ENCODE measurements at places on chromosomes 11 and 22. TPM values are rescaled to one million over a fixed set of nuclear protein-coding genes. Genes with fewer than 3 reads are reported as not detected.

MCM5 gene
- polyA plus RNA-seq = 94.4 TPM

HEPHL1 gene
- not detected for polyA plus RNA-seq

ART5 gene
- 0.30 TPM for polyA plus RNA-seq

MICAL2 gene
- polyA plus RNA-seq = 43.6 TPM

BTBD18 gene
- not detected for polyA plus RNA-seq

- DNase-seq = no peak
Observed at GRCh38 chr11:69466039-69466438, 15.4 kb upstream of the LINC01488 start.

GRCh38 chr11:62147545-62147944 is 23.7 kb downstream of the INCENP start:
- no peak for DNase-seq

GRCh38 chr11:115144914-115145313 is 359.3 kb downstream of the CADM1 start:
- DNase-seq = no peak

DNA sequence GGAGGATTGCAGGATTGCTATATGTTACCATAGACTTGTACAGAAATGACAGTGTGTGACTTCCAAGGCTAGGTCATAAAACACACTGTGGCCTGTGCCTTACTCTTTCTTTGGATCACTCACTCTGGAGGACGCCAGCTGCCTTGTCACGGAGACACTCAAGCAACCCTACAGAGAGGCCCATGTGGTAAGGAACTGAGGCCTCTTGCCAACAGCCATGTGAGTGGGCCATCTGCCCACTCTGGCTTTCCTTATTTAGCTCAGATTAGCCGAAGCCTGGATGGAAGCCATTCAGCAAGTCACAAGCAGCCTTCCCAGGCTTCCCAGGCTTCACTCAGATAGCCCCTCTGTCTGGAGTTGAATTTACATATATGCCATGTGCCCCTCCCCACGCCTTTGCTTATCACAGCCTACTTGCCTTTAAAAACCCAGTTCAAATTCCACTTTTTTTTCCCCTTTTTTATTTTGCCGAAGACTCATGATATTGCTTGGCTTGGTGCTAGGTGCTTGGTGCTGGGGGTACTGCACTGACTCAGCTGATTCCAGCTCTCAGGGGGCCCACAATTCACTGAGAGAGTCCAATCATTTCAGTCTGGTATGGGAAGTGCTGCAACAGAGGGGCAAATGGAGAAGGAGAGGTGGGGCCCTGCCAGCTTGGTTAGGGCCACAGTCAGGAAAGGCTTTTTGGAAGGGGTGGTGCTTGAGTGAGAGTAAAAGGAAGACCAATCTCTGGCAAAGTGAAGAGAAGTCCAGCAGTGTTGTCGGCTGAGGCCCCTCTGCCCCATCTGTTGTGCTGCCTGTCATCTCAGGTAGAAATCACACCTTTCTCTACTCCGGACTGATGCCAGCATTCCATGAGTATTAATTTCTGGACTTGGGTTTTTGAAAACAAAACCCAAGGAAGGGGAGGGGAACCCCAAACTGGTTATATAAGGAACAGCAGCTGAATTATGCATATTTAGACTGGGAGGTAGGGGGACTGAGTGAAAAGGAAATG is 14.5 kb upstream of the P4HA3 start:
- DNase-seq = no peak

DNA sequence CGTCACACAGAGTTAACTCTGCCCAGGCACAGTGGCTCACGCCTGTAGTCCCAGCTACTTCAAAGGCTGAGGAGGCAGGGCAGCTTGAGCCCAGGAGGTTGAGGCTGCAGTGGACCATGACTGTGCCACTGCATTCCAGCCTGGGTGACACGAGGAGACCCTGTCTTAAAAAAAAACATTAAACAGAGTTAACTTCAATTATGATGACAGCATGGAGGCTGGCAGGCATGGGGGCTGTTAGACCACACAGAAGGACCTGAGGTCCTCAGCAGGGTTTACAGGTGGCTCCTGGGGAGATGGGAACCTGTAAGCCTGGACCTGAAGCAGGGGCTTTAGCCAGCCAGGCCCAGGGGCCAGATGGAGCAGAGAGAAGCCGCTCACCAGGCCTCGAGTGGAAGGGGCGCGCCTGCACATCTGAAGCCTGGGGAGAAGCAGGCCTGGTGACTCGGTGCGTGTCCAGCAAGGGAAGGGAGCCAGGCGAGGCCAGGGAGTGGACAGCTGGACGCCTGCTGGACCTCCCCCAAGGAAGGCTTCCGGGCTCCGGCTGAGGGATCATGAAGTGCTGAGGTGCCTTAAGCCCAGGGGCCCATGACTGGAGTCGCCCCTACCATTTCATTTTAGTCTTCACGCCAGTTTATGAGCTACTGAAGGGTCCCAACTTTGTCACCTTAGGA is 25.3 kb downstream of the RPUSD4 start:
- DNase-seq = no peak

DNA sequence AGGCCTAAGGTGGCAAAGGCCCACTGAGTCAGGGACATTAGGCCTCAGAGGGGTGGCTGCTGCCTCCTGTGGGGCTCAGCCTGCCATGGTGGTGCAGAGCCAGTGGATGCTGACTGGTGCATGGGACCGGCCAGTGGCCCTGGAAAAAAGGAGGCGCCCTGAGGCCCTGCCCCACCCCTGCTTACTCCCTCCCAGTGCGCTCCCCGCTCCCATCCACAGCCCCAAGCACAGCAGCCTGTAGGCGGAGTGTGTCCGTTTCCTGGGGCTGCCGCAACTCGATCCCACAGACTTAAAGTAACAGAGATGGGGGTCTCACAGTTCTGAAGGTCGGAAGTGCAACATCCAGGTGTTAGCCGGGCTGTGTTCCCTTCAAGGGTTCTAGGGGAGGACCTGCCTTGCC is 38.4 kb upstream of the FADD start:
- DNase-seq = no peak

- DNase-seq = no peak
Observed at GRCh38 chr11:41134971-41135370, 324.5 kb downstream of the LRRC4C start.

- no peak for DNase-seq
Observed at GRCh38 chr11:1817511-1817910, 17.3 kb upstream of the SYT8 start.

- DNase-seq = no peak
Observed at GRCh38 chr11:113188371-113188834, 126.0 kb upstream of the TTC12 start.

- no peak for DNase-seq
Observed at GRCh38 chr11:26847459-26847858, 125.6 kb upstream of the SLC5A12 start.

- peak; percentile 39 for DNase-seq
Observed at GRCh38 chr22:22787786-22788459, 99.7 kb upstream of the IGLL5 start.

DNA sequence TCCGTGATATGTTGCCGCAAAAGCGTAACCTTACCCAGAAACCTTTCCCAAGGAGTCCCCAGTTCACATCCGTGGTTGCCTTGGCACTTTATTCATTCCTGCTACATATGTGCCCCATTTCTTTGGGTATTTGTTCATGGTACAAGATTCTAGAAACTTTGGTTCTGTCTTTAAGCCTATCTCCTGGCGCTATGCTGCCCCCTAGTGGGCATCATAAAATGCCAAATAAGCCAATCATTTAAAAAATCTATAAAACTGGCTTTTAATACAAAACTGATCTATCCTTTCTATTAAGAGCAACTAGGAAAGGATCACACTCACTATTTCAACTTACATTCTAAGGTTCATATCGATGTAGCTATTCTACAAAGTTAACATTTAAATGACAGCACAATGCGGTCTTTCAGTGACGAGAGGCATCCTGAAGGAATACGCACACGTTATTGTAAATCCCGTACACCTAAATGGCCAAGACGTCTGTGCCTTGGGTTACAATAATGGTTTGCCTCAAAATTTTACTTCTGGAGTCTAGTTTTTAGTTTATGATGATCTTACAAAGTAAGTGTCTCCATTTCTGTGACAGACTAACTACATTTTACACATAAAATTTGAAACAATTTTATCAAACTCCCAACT is 16.2 kb downstream of the PIWIL3 start:
- DNase-seq = peak; percentile 14

- no peak for DNase-seq
Observed at GRCh38 chr22:49899530-49899929, 18.7 kb downstream of the ALG12 start.

DNA sequence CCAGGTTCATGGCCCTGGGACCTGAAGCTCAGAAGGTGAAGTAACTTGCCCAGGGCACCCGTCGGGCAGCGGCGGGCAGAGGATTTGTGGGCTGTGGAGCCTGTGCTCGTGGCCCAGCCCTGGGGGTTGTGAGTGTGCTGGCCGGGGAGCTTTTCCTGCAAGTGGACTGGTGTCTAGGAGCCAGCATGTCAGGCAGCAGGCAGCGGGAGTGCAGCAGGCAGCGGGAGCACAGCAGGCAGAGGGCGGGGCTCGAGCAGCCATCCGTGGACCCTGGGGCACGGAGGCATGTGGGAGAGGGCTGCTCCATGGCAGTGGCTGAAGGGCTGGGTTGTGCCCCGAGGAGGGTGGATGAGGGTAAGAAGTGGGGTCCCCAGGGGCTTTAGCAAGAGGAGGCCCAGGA is 72.7 kb upstream of the PPP6R3 start:
- DNase-seq = no peak

- no peak for DNase-seq
Observed at GRCh38 chr11:14981507-14981906, 9.4 kb upstream of the CALCA start.

DNA sequence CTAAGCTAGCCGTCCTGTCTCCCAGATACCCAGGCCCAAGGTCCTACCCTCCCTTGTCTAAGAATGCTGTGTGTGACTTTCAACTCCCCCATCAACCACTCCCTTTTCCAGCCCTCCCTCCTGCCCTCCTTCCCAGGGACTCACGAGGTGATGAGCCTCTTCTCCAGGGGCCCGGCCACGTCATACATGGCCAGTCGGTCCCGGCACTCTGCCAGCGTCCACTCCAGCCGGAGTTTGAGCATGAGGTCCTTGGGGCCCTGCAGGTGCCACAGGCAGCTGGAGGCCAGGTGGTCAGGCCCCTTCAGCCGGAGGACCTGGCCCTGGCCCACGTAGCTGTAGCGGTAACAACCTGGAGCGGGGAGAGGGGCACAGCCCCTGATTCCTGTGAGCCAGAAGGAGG is 20.1 kb downstream of the TMPRSS6 start:
- peak; percentile 33 for DNase-seq

DNA sequence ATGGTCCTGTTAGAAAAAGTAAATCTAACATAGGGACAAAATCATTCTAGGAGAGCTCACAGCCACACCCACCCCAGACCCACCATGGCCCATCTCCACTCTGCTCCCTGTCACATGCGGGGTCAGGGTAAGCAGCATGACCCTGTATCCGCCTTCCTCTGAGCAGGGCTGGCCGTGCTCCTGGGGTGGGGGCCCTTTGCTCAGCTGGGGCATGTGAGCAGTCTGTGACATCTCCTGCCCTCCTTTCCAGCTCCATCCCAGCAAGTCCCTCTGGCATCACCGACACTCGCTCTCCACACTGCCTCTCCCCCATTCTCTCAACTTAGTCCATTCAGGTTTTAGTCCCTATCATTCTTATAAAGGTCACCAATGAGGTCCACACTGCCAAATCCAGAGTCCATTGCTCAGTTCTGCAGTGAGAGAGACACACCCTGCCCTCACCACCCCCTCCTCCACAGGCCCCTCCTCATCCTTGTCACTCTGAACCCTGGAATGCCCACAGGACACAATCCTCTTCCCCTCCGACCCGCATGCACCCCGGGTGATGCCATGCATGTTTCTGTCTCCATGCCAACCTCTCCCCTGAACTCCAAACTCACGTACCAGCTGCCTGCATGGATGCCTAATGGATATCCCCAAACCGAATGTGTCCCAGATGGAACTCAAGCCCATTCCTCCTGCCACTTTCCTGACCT is 65.1 kb upstream of the PITPNB start:
- DNase-seq = no peak

DNA sequence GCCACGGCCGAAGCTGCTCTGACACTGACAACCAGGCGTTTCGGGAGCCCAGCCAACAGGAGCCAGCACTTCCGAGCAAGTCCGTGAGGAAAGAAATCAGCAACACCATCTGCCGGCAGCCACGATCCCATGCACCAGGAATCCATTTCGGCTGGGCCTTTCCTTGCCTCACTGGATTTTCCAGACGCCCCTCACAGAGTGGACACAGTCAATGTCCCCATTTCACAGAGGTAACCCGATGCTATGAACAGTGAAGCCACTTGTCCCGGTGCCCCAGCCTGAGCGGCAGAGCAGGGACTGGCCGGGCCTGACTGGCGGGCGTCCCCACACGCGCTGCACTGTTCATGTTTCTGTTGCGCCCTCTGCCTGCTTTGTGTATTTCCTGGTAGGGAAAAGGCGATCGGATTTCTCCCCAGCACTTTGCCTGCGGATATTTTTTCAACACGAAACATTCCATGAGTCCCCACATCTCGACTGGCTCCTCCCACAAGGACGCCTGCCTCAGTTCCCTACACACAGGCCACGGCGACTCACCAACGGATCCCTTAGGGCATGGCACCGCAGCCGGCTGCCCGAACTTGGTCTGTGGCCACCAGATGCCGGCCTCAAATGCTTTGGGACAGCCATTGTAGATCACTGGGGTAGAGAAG is 55.3 kb downstream of the TRMU start:
- no peak for DNase-seq

DNA sequence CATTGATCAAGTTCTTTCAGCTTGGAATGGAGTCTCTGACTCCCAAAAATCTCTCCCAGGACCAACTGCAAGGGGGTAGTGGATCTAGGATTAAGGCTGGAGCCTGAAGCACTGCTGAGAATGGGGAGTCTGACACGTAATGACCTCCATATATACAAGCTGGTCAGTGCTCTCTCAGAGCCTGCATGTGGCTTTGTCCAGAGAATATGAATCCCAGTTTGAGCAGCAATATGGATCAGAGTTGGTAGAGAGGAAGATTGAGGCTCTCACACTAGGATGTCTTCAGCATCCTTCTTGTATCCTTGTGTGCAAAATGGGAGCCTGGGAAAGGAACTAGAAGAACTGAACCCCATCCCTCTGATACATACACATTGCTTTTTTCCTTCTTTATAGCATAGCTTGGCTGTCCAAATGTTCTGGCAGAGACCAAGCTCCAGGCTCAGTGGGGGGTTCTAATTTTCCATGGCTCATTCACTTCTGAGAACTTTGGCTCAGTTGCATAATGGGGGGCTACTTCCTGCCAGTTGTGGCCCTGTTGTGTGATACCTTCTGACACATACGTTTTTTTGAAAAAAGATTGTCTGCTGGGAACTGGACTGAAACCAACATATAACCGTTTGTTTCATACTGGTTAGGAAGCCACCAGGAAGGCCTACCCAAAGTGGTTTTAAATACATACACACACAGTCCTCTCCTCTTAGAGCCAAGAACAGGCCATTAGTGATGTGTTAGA is 138.2 kb downstream of the ETS1 start:
- DNase-seq = no peak

DNA sequence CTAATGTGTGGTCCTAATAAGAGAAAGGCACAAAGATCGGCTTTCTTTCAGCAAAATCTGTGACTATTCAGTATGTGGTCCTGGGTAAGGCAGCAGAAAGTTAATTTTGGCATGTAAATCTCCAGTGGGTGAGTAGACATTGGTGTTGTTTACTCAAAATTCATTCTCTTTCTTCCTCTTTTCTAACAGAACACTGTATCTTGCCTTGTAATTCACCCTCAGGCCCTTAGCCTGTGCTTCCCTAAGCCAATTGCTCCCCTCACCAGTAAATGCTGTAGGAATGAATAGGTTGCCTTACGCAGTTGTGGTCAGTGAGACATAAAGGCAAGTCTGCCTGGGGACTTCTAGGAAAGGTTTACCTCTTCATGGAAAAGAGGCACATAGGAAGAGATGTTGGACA is 49.9 kb upstream of the PDE3B start:
- DNase-seq = no peak

GRCh38 chr22:45525480-45525879 is 22.8 kb downstream of the FBLN1 start:
- DNase-seq = no peak

Measured in A549 (cell line).